ENCODE measurements at places on chromosomes 3 and 15.
A peak's percentile ranks its signal among the peaks of the same experiment; 100 is the strongest.

GRCh38 chr3:46989146-46989810, 9.8 kb downstream of the NBEAL2 start:
- no peak for DNase-seq

DNA sequence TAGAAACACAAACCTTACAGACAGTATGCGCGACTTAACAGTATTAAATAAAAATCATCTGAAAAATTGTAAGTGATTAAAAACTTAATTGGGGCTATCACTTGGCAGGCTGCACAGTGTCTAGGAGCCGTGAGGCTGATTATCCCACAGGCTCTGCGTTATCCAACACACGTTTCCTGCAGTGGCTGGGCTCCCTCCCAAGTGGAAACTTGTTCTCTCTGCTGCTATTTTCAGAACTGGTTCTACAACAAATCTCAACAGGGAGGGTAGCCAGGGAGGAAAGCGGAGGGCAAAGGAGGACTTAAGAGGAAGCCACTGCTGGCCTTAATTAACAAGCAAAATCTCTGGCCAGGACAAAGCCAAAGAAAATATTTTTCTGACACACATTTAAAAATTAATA, 555.2 kb downstream of the MAGI1 start:
- no peak for DNase-seq

- no peak for DNase-seq
Measured at GRCh38 chr3:135041601-135042000, 246.5 kb downstream of the EPHB1 start.

GRCh38 chr3:105790534-105790933, 78.3 kb downstream of the CBLB start:
- DNase-seq, result no peak

DNA sequence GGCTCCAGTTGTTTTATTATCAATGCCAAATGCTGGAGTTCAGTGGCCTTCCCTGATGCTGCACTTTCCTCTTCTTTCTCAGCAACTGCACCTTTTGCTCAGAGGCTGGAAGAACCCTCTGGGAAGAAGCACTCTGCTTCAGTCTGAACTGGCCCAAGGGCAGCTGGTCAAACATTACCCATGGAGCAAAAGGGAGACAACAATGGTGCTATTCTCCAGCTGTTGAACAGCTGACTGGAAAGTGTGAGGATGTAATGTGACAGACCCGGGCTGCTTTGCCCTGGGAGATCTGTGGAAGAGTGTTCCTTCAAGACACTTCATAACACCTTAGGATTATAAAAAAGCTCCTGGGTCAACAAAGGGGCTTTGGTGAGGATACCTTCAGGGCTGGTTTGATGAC, 84.9 kb downstream of the EPHB1 start:
- no peak for DNase-seq

- no peak for DNase-seq
Measured at GRCh38 chr3:84906065-84906464, 52.7 kb upstream of the CADM2 start.

GRCh38 chr3:74145277-74145676, 469.2 kb downstream of the CNTN3 start:
- no peak for DNase-seq

- no peak for DNase-seq
Measured at GRCh38 chr3:71172951-71173350, 410.6 kb downstream of the FOXP1 start.

- no peak for DNase-seq
Measured at GRCh38 chr15:101349047-101349951, 54.3 kb upstream of the SNRPA1 start.

DNA sequence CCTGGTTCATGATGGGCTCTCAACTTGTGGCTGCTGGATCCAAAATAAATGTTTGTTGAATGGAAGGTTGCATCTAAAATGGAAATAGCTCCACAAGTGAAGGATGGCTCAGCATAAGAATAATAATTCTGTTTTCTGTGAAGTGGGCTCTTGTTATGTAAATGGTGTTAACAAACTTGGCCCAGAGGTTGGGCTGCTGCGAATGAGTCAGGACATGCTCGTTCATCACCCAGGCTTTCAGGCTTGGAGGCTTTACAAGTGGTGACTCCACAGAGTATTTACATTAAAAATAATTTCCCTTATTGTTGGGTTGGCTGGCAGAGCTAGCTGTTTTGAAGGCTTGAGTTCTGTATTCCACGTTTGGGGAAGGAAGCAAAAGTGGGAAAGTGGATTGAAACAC, 60.5 kb downstream of the ITGB5 start:
- DNase-seq, result no peak

- no peak for DNase-seq
Measured at GRCh38 chr15:39191871-39192291, 389.0 kb upstream of the THBS1 start.

DNA sequence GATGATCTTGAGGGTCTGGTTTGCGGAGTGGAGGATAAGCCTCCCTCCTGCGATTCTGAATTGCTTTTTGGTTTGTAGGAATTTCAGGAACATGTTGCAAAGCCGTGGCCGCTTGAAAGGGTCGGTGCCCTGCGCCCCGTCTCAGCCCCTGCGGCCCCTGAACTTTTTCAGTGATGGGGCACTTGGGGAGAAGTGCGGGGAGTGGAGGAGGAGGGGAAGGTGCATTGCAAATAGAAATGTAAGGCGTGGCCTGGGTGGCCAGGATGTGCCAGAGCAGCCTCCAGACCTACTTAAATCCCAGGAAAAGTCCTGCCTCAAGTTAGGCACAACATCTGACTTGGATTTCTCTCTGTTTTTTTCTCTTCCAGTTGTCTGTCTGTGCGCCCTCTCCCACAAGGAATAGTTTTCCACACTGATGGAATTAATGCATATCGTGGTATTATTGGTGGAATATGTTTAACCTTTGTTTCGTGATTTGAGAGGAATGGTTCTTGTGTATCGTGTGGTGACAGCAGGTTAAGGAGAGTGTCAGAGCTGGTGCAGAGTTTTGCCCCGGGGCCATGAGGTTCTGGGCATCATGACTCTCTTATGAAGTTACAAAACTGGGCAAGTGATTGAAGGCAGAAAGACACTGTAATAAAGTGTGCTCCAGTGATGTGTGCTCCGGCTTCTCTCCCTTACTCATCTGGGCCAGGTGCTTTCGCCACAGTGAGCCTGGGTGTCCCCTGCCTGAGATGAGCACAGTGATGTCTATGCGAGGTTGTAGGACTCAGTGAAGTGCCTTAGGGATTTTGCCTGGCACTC, 153.8 kb downstream of the PGPEP1L start:
- DNase-seq, result no peak

DNA sequence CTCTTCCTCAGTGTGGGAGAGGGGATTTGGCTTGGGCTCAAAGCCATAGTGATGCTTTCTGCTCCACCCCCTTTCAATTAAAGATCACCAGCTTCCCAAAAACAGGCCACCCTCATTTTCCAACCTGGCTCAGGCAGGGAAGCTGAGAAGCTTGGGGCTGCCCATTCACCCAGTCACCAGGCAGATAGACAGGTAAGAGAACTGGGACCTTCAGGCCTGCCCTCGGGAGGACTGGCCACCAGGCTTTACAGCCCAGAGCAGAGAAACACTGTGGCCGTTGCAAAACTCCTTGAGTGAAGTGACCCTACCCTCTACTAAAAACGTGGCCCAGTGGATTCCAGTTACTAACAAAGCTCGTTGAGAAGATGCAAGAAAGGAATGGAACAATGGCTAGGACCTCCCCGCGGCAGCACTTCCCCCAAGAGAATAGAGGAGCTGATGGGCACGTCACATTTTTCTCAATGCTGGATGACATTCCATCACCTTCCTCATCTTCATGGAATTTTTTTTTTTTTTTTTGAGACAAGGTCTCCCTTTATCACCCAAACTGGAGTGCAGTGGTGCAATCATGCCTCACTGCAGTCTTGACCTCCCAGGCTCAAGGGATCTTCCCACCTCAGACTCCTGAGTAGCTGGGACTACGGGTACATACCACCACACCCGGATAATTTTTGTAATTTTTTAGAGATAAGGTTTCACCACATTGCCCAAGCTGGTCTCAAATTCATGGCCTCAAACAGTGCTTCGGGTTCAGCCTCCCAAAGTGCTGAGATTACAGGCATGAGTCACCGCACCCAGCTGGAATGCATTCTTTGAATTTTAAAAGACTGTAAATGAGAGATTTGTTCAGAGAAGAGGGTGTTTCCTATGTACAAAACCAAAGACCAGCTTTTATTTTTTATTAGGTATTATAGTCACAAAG, 37.9 kb downstream of the LIPC start:
- DNase-seq, result peak; percentile 4

GRCh38 chr15:66933932-66934867, 131.2 kb upstream of the SMAD3 start:
- no peak for DNase-seq

DNA sequence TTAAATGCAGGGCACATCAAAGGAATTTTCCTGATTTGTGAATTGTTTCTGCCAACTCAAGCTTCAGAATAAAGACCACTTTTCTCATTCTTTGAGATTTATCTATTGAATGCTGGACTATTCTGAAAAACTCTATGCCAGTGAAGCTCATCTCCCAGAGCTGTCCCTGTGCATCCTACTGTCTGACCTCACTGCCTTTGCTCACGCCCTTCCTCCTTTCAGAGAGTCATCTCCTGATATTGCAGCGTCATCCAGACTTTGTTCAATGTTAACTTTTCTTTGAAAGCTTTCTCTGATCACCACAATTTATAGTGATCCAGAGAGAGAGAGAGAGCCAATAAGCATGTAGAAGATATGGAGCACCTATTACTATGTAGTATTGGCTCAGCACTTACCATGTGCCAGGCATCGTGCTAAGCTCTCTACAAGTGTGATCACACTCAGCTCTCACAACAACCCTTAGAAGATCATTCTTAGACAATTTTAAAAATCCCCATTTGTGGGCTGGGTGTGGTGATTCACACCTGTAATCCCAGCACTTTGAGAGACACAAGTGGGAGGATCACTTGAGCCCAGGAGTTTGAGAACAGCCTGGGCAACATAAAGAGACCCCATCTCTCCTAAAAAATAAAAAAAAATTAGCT, 30.2 kb upstream of the TLE3 start:
- no peak for DNase-seq

GRCh38 chr3:189978753-189979152, 141.9 kb downstream of the P3H2 start:
- no peak for DNase-seq

- no peak for DNase-seq
Measured at GRCh38 chr3:40869939-40870338, 329.4 kb upstream of the CTNNB1 start.

GRCh38 chr15:35289024-35289617, 204.0 kb upstream of the NANOGP8 start:
- peak; percentile 65 for DNase-seq

GRCh38 chr3:141430316-141430715, 56.5 kb upstream of the RASA2 start:
- DNase-seq, result no peak

DNA sequence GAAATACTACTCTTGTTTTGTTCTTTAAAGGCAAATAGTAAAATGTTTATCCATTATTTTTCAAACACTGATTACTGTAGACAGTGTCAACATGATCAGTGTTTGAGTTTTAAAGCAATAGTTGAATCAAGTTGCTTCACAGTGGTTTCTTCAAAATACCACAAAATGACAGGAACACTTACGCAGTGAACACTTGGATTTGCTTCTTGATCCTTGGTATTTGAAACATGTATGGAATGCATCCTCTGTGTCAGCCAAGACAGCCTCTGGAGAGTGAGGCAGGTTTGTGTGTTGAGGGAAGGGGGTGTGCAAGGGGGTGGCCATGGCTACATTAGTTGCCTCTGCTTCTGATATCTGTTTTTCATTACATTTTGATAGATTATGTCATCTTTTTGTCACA, 413.0 kb downstream of the RBMS3 start:
- DNase-seq, result no peak

- DNase-seq, result no peak
Measured at GRCh38 chr3:187458921-187459320, 90.7 kb downstream of the RTP4 start.

- DNase-seq, result no peak
Measured at GRCh38 chr3:177110895-177111294, 86.4 kb downstream of the TBL1XR1 start.

- DNase-seq, result no peak
Measured at GRCh38 chr15:62706317-62706716, 336.2 kb upstream of the TPM1 start.

DNA sequence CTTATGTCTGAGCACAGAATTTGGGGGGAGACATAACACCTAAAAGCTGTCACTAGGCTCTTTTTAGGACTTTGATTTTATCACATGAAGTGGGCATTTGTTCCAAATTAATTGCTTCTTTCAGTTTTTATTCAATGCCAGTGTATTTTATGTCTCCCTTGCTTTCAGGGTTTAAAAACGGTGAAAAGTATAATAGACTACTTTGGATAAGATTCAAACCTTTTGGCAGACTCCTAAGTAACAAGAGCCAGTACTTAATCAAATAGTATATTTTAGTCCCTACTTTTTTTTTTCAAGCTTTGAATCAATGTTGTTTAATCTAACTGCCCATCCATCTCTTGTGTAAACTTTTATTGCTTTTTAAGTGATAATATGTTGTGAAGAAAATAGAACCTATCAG, 847.2 kb upstream of the DPPA4 start:
- no peak for DNase-seq

DNA sequence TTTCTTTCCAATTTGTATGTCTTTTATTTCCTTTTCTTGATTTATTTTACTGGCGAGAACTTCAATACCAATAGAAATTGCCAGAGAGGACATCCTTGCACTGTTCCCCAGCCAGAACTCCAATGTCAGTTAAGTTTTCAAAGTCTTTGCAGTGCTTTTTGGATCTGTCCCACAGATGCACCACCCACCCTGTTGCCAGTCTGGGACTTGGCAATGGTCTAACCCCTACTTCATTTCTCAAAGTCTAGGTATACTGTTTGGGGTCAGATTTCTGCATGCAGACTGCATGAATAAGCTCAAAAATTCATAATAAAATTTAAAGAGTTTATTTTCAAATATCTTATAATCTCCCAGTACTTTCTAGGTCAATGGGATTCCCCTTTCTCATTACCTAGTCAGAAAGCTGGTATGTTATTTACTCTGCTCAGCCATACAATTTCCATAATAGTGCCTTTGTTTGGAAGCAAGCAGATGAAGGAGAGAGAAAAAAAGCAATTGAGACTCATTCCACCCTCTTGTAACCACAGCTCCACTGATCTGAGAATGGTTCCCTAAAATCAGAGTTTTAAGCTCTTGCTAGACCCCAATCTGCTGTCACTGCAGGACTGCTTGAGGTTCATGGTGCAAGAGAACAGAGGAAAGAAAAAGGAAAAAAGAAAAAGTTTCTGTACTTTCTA, 125.9 kb upstream of the PLXND1 start:
- DNase-seq, result no peak

All from erythroblast (primary cell).